Panc1 (cell line): ENCODE measurements at places on chromosomes 5 and 9.

GRCh38 chr5:90518661-90519060 lies 10.7 kb downstream of the LYSMD3 start:
- DNase-seq = no peak

DNA sequence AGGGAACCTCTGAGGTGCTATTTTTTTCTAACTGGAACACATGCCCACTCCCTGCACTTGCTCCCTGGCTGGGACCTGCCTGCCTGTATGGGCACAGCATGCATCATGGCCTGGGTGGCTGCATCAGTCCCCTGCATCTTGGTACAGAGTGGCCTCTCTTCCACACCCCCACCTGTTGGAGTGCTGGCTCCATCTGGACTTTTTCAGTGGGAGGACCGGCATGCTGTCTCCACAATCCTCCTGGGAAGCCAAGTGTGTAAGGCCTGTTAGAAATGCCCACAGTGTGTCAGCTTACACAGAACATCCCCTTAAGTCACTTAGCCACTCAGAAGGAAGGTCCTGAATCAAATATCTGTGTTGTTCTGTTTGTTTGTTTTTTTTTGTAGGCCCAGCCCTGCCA lies 102.9 kb downstream of the MARCHF3 start:
- DNase-seq = no peak

GRCh38 chr9:133998915-133999595 lies 6.9 kb upstream of the VAV2 start:
- DNase-seq = no peak

- DNase-seq = peak; percentile 12
Measured at GRCh38 chr9:100505564-100506159, 32.7 kb downstream of the TMEFF1 start.

DNA sequence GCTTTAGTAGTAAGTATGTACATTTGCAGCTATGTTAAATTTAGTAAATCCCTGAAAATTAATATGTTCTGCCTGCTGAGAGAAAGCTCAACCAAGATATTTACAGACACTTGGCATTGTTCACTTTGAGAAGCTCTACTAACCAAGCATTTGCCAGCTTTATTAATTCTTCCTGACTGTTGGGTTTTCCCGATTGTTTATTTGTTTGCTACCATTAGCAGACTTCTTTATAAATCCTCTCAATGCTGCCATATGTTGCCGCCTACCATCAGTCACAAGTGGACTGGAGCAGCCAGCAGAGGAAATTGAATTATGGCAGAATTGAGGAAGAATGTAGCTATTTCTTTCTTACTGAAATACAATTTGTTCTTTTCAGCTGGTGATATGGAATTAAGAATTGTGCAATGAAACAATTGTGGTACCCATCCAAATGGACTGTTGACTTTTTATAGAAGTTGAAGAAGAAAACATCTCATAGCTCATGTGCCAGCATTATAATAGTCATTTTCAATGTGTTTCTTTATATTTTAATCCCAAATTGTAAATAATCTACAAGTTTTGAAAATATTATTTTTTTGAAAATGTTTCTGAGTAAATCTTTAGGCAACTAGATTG lies 588.7 kb upstream of the CDH6 start:
- no peak for DNase-seq

- DNase-seq = no peak
Measured at GRCh38 chr5:149421372-149421685, 42.2 kb upstream of the IL17B start.

DNA sequence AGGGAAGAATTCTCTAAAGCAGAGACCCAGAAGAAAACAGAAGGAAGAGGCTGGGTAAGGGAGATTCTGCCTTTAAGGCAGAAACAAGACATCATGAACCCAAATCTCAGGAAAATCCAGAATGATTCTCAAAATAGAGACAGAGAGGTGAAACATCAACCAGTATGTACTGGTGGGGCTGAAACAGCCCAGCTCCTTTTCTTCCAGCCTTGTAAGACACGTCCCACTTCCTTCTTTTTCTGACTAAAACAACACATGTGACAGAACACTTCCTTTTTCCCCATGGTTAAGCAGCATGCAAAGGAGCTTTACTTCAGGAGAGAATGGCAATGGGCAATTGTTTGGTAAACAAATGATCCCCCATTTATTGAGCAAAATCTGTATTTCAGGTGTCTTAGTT lies 230.8 kb upstream of the NR4A3 start:
- no peak for DNase-seq

- DNase-seq = no peak
Measured at GRCh38 chr5:121189342-121190305, 662.1 kb upstream of the FTMT start.

DNA sequence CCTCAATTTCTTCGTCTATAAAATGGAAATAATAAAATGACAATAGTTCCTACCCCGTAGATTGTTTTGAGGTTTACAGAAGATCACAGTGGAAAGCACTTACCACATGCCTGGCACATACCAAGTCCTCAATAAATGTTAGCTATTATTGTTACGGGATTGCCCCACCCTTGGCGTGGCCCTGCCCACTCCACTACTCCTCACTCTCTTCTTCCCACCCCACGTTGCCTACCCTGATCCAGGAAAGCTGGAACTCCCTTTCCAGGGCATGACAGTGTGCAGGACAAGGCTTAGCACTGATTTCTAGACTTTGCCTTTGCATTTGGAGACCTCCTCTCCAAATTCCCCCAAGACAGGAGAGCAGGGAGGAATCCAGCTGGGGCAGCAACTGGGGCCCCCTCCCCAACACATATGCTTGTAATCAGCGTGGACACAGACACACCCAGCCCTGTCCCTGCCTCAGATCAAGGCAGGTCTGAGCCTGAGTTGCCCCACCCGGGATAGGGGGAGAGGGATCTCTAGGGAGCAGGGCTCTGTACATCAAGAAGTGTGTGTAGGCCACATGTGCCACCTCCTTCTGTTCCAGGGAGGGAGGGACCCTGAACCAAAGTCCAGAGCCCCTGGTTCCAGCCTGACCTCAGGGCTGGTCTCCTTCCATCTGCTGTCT lies 6.7 kb downstream of the SLC4A9 start:
- DNase-seq = no peak

GRCh38 chr9:110089681-110090370 lies 118.1 kb downstream of the C9orf152 start:
- no peak for DNase-seq
